Heart left ventricle (tissue), 16 donors: ENCODE measurements at places on chromosomes 11 and 22. TPM values are rescaled to one million over a fixed set of nuclear protein-coding genes. Genes with fewer than 3 reads are reported as not detected.

PKDREJ gene
- 0.04 TPM for polyA plus RNA-seq

MMP27 gene
- not detected for polyA plus RNA-seq

SEPTIN5 gene
- 127 TPM for polyA plus RNA-seq

DNA sequence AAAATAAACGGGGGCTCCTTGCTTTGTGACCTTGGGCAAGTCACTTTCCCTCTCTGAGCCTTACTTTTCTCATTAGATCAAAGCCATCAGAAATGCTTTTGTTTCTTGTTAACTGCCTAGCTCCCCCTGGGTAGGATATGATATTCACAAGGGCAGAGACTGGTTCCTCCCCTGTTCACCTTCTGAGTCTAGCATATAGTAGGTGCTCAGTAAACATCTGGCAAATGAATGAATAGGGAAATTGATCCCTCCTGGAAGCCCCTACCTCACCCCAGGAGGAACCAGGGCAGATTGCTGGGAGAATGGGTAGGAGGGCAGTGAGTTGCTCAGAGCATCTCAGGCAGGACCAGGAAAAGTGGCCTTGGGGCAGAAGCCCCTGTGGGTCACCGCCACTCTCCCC lies 6.6 kb upstream of the SAC3D1 start:
- DNase-seq, result no peak

GRCh38 chr11:119340335-119341221 lies at the start of gene C1QTNF5:
C1QTNF5 (minus strand) TSS chr11:119340883; CDS start chr11:119340397, 486 bp downstream.
- peak; percentile 90 for DNase-seq

DNA sequence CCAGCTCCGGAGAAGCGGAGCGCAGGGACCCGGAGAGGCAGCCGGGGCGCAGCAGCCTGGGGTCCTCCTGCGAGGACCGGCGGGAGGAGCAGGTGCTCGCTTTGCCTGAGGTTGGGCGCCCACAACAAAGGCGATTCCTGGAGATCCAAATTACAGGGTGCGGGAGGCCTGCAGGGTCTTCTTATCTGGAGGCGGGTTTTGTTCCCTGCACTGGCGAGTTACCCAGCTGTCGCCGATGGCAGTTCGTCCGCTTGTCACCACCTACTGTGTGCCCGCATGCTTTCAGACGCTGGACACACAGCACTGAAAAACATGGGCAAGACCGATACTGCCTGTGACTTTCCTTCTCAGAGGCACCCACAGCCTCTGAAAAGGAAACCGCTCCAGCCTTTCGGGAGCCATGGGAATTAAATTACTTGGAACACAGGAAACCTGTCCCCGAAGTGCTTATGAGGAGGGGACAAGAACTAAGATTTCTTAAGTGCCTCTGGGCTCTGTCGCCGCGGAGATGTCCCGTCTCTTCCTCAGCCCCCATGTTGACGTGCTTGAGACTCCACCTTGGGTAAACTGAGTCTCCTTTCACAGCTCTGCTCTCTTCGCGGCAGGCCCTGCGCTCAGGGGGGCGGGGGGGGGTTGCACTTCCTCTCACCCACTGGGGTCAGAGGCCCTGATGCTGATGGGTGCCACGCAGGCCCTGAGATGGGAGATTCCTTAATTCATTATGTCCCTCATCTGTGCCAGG lies 1.3 kb upstream of the ZFTA start:
- no peak for DNase-seq

GRCh38 chr11:133343951-133344350 lies 188.3 kb downstream of the OPCML start:
- DNase-seq, result no peak
